Activated B cell treated with CpG ODN at 0.5 μM for 24 hours (primary cell): ENCODE measurements at places on chromosomes 4 and X. TPM values are rescaled to one million over a fixed set of nuclear protein-coding genes. Genes with fewer than 3 reads are reported as not detected.

The PAQR3 gene
- total RNA-seq, result 10.2 and 10.3 TPM in 2 replicates

The CTAG1B gene
- total RNA-seq, result not detected in 2 replicates

The DKK2 gene
- total RNA-seq, result not detected in 2 replicates

The FAM184B gene
- 0.02 and 0.05 TPM in 2 replicates for total RNA-seq

The SSX4 gene
- total RNA-seq, result not detected in 2 replicates

The CXorf65 gene
- 10.0 and 14.5 TPM in 2 replicates for total RNA-seq

The ARHGEF6 gene
- 32.4 and 33.0 TPM in 2 replicates for total RNA-seq

DNA sequence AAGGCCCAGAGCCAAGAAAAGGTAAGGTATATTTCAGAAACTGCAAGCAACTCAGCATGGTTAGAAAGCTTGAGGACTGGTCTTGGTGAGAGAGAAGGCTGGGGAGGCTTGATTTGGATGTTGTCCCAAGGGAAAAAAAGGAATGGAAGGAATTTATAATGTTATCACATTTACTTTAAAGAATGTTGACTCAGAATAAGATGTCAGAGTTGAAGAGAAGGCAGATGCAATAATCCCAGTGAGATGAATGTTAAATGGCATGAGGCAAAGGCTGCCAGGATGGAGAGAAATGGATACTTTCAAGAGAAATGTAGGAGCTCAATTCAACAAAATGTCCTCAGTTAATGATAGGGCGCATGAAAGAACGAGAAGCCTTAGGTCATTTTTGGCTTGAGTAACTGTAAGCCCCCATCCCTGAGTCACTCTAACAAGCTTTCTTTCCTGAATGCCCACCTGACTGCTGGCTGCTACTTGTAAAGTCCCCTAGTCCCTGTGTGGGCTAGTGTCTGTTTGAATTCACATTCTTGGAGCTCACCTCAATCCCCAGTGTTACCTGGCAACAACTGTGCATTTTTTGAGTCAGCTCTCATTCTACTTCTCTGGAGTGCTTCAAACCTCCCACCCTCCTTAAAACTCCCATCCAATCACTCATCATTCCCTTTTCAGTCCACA is 103.0 kb upstream of the TAPT1 start:
- no peak for DNase-seq

DNA sequence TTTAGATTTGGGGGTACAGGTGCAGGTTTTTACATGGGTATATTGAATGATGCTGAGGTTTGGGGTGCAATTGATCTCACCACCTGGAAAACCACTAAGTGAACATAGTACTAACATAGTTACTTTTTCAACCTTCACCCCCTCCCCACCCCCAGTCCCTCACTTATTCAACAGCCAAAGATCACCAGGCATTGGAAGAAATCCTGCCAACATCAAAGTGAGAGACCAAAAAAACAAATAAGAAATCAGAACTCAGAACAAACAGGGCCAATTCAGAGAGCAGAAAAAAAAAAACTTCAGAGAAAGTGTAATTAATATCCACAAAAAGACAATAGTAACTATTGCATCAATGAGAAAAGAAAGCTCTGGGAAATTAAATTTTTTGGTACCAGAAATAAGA is 20.5 kb upstream of the LAP3 start:
- no peak for DNase-seq

DNA sequence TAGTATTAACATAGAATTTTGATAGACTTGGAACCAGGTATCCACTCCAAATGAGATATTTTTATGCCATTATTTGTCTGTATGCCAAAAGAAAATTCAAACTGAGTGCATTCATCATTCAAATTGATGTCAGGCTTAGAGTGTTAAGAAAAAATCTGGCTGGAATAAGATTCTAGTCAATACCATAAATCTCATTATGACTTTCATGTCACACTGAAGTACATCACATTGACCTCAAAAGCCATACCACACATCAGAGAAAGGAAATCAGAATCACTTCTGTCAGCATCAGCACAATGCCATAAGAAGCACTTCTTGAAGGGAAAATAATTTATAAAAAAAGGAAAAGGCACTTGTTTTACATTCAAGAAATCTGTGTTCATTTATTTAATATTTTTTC is 119.0 kb upstream of the BMP3 start:
- no peak for DNase-seq

DNA sequence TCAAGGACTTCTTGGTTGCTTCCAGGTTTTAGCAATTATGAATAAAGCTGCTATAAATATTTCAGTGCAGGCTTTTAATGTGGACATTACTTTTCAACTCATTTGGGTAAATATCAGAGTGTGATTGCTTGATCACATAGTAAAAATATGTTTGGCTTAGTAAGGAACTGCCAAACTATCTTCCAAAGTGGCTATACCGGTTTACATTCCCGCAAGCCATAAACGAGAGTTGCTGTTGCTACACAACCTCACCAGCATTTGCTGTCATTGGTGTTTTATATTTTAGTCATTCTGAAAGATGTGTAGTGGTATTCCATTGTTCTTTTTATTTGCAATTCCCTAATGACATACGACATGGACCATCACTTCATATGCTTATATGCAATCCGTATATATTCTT is 30.9 kb upstream of the SPOCK3 start:
- DNase-seq, result no peak

DNA sequence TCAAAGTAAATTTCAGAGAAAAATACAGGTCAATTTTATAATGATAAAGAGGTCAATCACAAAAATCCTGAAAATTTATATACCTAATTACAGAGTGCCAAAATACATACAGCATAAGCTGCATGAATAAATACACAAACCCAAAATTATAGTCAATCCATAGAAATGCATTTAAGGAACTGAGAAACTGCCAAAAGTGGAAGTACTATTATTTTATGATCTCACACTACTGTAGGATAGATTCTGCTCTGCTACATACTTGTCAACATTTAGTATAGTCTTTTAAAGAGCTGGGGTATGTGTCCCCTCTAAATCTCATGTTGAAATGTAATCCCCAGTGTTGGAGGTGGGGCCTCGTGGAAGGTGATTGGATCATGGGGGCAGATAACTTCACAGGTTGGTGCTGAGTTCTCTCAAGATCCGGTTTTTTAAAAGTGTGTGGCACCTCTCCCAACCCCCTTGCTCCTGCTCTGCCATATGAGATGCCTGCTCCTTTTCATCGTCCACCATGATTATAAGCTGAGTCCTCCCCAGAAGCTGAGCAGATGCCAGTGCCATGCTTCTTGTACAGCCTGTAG is 31.8 kb downstream of the CHIC2 start:
- DNase-seq, result no peak

GRCh38 chr4:1369479-1370079 is 22.6 kb downstream of the UVSSA start:
- no peak for DNase-seq

- no peak for DNase-seq
Observed at GRCh38 chrX:55039471-55039870, 8.7 kb upstream of the ALAS2 start.

GRCh38 chr4:70714079-70714887 is 7.5 kb upstream of the RUFY3 start:
- DNase-seq, result no peak

GRCh38 chr4:69503558-69503957 is 7.9 kb upstream of the UGT2B4 start:
- no peak for DNase-seq

GRCh38 chr4:83413676-83414075 is 41.9 kb downstream of the HELQ start:
- DNase-seq, result no peak

DNA sequence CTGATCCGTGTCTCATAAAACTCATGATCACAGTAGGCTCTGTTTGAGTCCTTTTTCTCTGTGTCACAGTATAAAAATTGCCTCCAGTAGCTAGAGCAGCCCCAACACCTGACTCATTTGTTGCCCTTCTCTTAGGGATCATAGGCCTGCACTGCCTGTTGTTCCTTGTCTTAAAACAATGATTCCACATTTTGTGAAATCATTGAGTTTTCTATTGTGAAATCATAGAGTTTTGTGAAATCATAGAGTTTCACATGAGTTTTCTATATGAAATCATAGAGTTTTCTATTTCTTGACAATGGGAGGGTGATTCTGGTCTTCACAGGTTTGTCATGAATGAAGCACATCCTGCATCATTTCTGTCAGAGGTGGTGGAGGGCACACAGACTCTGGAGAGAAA is 239.9 kb downstream of the GASK1B start:
- DNase-seq, result no peak

DNA sequence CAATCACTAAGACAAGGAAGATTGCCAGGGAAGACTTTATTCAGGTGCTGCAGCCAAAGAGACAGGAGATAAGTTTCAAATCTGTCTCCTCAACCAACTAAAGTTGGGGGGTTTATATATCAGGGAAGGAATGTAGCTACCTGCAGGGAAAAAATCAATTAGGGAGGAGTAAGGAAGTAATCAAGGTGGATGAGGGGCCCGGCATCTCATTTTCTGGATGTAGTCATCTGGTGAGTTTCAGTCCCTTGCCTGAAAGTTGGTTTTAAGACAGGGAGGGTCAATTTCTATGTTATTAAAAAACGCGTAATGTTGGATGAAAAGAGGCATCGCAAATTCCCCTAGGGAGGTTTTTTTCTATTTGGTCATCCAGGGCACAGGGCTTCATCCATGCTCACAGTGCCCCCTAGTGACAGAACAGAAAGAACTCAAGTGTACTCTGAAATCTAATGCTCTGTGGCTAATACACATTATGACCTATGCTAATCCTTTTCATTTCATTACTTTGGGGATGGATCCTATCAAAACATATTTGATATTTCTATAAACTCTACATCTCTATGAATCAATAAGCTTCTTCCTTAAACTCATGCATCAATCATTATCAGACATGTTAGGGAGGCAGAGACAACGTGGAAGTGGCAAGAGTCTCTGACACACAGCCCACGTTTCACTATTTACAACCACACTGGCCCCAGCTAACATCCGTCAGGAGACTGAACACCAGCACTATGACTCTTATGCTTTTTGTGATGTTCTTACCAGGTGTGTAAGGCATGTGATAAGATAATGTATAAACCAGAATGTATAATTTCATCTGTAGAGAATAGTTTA is 1577.0 kb upstream of the TENM3 start:
- no peak for DNase-seq

DNA sequence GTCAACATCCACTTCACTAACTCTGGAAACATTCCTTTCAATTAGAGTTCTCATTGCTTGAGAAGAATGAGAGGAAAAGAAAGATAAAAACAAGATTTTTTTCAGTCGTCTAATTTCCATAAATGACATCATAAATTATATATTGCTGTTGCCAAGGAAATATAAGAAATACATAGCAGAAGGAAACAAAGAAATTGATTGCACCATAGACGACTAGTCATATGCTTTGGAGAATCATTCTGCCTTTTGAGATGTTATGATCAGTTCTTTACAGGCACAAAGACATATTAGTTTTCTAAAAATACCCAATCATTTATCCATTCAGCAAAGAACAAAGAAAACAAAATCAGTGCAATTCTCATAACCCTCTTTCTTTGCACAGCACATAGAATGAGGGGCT is 672 bp upstream of the C1QTNF7 start:
- no peak for DNase-seq

DNA sequence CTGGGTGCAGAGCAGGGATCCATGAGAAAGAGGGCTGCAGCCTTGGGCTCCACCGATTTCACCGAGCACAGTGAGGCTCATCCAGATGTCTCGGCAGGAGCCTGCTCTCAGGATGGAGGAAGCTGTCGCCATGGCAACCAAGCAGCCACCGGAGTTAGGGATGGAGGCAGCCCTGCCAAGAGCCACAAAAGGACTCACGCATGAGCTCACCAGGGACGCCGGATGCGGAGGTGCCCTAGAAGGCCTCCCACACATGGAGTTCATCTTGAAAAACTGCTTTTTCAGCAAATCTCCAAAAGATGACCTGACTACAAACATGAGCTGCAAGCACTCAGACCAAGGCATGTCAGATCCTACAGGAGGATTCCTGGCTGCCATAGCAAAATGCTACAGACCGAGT is 90.7 kb downstream of the WFS1 start:
- no peak for DNase-seq

GRCh38 chrX:110228453-110228852 is 89.4 kb downstream of the AMMECR1 start:
- DNase-seq, result no peak

DNA sequence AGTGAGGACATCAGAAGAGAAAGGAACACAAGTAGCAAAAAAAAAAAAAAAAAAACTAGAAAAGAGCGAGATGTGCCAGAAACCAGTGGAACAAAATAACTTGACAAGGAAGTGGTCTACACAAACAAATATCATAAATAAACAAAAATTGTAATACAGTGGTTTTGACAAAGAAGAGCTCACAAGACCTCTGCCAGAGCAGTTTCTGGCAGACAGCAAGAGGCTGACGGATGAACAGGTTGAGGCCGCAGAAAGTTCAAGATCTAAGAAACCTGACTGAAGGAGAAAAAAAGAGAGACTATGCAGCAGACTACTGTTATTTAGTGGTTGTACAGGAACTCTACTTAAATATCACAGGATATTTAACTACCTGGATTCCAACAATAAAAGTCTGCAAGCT is 66.2 kb downstream of the MAB21L2 start:
- no peak for DNase-seq

- no peak for DNase-seq
Observed at GRCh38 chr4:148273501-148273986, 168.7 kb downstream of the NR3C2 start.

DNA sequence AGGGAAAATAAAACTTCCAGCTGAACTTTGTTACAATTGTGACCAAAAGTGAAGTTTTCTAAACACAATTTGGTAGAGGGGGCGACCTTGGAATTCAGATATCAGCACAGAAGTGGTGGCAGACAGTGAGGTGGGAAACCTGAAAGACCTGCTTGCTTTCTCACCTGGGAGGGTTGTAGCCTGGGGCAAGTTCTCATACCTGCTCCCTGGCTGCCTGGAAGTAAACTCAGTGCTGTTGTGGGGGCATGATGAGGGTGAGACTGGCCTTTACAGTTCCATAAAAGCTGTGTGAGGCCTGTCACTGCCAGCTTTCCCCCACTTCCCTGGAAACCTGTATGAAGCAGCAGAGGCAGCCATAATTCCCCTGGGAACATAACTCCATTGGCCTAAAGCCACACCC is 1180.2 kb downstream of the FAM133A start:
- no peak for DNase-seq

GRCh38 chr4:127080141-127080540 is 552.6 kb upstream of the INTU start:
- DNase-seq, result no peak

- DNase-seq, result no peak
Observed at GRCh38 chr4:20256381-20256881, 4.7 kb downstream of the SLIT2 start.

GRCh38 chrX:82087699-82088098 is 885.8 kb downstream of the SH3BGRL start:
- no peak for DNase-seq

GRCh38 chr4:106478152-106478551 is 109.6 kb upstream of the GIMD1 start:
- DNase-seq, result no peak
